Dermis blood vessel endothelial cell (primary cell): ENCODE measurements at places on chromosomes 2 and 18. TPM values are rescaled to one million over a fixed set of nuclear protein-coding genes. Genes with fewer than 3 reads are reported as not detected.

Gene SERPINB13
- not detected in 2 replicates for total RNA-seq

DNA sequence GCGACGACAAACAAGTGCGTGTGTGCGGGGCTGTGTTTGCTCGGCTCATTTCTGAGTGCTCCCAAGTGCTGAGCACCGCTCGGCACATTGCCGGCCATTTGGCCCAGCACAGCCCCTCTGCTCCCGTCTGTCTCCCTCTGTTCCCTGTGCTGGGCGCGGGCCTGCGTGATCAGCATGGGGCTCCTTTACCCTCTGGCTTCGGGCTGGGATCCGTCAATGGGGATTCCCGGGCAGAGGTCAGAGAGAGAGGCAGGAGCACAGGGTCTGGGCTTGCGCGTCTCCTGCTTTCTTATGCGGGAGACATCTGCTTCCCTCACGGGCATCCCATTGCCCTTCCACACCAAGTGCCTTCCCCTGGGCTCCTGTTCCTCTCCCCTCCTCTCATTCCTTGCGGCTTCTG is 234.0 kb downstream of the ACKR3 start:
- DNase-seq = no peak

- DNase-seq = no peak
Measured at GRCh38 chr2:17813742-17814473, 2.4 kb upstream of the MSGN1 start.

GRCh38 chr2:199806179-199806578 is 44.8 kb downstream of the FTCDNL1 start:
- DNase-seq = no peak

- DNase-seq = peak; percentile 76
Measured at GRCh38 chr2:64859312-64860212, 129.6 kb upstream of the SLC1A4 start.
